ENCODE measurements at places on chromosomes 7 and 10.

- DNase-seq, result no peak
Measured at GRCh38 chr10:82737549-82737948, 862.6 kb downstream of the NRG3 start.

DNA sequence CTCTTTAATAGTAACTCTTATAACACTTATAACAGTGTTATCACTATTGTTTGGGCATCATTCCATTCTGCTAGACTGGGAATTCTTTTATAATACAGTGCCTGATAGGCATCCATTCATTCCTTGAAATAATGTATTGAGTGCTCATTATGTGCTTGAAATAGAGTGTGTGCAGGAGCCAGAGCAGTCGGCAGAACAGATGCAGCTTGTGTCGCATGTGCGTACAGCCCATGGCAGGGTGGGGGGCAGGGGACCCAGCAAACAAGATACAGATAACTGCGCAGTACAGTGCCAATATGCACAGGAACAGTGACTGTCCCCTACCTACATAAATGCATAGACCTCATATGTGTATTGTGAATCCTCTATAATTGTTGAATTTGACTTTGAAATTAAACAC is 99.3 kb downstream of the KAT6B start:
- no peak for DNase-seq

- DNase-seq, result no peak
Measured at GRCh38 chr7:132403465-132404110, 172.7 kb downstream of the PLXNA4 start.

DNA sequence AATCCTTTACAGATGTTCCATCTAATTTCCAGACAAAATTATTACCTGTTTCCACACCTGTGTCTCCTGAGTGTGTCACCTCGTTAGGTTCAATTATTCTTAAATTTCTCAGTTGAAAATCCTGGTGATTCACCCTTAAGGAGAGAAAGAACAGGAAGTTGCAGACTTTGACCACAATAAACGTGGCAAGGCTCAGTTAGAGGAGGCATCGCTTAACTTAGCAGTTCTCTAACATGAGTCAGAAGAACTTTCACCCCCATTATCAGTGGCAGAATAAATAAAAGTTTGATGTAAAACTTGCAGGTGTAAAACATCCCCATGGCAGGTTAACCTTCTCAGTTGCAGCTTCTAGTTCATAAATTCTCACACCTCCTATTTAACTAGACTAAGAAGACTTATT is 8.3 kb downstream of the XPNPEP1 start:
- DNase-seq, result peak; percentile 67

GRCh38 chr7:74258639-74259038 is 4.4 kb upstream of the RFC2 start:
- no peak for DNase-seq

GRCh38 chr7:52691257-52691656 is 344.2 kb upstream of the POM121L12 start:
- no peak for DNase-seq

GRCh38 chr7:115113776-115114175 is 191.9 kb downstream of the MDFIC start:
- DNase-seq, result no peak

- no peak for DNase-seq
Measured at GRCh38 chr7:125149151-125149550, 219.5 kb upstream of the POT1 start.

DNA sequence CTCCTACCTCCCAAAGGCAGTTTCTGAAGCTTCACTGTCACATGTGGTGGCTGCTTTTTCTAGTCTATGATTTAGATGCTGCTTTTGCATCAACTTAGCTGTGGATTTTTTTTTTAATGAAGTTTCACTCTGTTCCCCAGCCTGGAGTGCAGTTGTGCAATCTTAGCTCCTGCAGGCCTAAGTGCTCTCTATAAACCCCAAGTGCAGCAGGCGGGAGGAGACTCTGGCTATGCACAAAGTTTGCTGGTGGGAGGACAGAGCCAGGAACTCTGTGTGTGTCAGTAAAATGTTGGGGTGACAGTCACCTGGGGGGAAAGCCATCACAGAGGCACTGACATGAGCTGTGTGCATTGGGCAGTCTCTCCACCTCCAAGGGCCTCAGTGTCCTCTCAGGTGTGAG is 138.8 kb upstream of the FAM20C start:
- DNase-seq, result no peak

- DNase-seq, result no peak
Measured at GRCh38 chr7:101957744-101958525, 140.5 kb downstream of the CUX1 start.

DNA sequence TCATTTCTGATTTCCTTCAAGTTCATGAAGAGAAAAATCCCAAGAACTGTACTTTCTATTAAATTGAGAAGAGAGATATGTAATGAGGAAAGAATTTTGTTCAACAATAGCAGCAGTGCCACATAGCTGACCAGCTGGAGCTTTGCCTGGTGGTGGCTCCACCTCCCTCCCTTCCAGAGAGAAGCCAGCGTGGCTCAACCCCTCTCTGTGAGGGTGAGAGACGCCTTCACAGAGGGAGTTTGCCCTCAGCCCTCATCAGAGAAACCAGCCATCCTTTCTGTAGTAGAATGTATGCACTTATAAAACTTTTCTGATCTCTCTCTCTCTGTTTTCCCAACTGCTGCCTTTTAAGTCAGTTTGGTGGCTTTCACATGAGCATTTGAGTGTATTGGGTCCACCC is 20.5 kb upstream of the COL1A2 start:
- peak; percentile 85 for DNase-seq

DNA sequence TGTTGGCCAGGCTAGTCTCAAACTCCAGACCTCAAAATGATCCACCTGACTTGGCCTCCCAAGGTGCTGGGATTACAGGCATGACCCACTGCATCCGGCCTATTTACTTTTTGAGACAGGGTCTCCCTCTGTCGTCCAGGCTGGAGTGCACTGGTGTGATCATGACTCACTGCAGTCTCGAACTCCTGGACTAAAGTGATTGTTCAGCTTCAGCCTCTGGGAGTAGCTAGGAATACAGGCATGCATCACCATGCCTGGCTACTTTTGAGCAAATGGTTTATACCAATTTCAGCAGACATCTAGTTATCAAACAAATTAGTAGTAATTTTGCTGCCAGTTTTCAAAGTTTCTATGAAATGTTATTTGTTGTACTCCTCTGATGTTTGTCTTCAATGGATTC is 2.2 kb upstream of the WAC start:
- no peak for DNase-seq

DNA sequence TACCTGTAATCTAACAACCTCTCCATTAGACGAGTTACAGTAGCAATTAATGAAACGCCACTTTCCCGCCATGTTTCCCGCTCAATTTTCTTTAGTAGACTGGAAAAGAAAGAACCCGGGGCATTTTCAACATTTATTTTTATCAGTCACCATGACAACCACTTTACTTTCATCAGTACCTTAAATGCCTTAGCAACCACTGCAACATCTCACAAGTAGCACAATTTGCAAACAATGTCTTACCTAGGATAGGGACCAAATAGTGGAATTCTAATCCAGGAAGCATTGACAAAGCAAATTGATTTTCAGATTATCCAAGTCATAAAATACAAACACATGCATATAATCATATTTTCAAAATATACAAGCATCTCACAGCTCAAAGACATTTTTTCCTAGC is 221.6 kb upstream of the IMMP2L start:
- no peak for DNase-seq

- DNase-seq, result peak; percentile 33
Measured at GRCh38 chr7:70696201-70696754, 435.7 kb upstream of the GALNT17 start.

- DNase-seq, result no peak
Measured at GRCh38 chr7:28516390-28517172, 104.3 kb downstream of the CREB5 start.

- DNase-seq, result no peak
Measured at GRCh38 chr10:11698691-11699549, 43.3 kb upstream of the ECHDC3 start.

DNA sequence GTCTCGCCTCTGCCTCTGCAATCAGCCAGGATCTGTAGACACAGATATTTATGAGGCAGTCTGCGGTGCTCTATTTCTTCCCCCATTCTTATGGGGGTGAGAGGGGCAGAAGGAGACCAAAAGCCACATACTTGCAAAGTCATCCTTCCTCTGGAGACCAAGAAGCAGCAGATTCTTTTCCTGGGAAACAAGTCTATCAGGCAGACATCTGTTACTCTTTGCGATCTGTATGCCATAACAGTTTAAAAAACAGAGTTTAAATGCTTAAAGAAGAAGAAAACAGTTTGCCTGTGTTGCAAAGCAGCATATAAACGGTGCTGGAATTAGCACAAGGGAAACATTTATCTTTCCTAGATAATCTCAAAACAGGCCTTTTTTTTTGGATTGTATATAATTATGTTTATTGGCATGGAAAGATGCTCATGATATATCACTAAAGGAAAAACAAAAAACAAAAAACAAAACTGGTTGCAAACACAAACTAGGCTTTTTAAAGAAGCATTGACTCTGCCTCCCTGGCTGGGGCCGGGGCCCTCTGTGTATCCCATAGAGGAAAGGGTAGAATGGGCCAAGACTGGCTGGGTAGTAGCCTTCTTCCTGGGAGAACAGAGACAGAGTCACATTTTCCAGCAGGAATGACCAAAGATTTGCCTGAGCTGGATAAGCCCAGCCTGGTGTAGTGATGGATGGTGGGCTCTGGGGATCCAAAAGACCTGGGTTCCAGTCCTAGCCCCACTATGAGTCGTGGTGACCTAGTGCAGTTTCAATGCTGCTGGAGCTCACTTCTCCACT is 50.4 kb downstream of the RGS10 start:
- DNase-seq, result no peak

GRCh38 chr7:17299483-17299991 is 1.1 kb downstream of the AHR start:
- no peak for DNase-seq

GRCh38 chr7:123410273-123410904 is 124.0 kb downstream of the IQUB start:
- DNase-seq, result peak; percentile 3

DNA sequence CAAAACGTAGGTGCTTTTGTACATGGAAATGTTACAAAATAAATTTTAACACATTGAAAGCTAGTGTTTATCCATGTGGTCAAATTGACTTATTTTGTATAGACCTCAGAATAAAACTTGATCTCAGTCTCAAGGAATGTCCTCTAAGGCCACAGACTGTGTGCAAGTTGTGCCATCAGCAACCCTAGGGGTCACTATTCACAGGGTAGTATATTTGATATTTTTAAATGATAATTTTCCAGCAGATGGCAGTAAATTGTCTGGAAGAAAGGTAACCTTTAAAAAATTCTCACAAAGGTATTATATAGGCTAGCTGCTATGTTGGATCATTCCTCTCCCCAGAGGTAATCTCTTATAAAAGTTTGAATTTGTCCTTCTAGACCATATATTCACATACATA is 12.9 kb upstream of the SNX10 start:
- DNase-seq, result no peak

Data from AG08396 (cell line).